ENCODE measurements at places on chromosomes 13 and 19.

GRCh38 chr19:30682146-30682998, 310.2 kb downstream of the ZNF536 start:
- no peak for DNase-seq

DNA sequence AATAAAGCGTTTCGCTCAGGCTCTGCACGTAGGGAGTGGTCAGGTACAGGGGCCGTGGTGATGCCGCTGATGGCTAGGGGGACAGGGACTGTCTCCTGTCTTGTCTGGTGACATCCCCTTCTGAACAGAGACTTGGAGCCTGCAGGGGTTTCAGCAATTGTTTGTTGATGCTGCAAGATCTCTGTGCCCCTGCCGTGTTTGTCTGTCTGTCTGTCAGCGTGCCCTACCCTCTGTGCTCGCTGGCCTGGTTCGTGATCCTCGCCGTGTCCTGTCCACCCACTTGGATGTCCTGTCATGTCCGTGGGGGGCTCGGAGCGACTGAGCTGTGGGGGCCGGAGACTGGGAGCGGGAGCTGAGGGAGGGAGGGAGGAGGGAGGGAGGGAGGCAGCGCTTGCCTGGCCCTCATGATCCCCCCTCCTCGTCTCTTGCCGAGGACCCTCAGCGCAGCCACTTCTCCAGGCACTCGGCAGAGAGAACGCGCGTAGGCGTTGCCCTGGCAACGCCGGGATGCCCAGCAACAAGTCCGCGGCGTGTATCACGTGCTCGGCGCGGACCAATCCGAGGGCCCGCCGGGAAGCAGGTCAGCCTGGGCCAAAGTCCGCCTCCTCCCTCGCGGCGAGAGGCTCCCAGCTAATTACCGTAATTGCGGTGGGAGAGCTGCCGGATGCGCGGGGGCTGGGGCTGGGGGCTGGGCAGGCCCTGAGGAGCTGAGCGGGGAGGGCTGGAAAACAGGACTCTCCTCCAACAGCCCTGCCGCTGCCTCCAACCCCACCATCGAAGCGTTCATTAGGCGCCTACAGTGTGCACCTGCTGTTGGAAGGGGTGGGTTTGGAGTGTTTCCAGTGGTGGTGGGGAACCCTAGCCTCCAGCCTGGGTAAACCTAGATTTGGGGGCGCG, 31.9 kb upstream of the FEM1A start:
- peak; percentile 93 for DNase-seq

DNA sequence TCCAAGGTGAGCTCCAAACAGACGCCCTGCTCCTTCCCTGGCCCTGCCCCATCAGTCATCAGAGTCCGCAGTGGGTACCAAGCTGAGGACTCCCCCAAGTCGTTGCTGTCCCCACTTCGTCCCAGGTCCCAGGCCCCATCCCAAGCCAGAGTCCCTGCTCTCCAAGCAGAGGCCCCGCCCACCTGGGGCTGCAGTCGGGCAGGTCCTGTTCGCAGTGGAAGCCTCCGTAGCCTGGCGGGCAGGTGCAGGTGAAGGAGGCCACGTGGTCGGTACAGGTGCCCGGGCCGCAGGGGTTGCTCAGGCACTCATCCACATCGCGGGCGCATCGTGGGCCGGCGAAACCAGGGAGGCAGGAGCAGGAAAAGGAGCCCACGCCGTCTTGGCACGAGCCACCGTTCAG, 19.4 kb downstream of the NOTCH3 start:
- DNase-seq = no peak

GRCh38 chr13:42140494-42140893, 92.0 kb downstream of the DGKH start:
- DNase-seq = no peak

DNA sequence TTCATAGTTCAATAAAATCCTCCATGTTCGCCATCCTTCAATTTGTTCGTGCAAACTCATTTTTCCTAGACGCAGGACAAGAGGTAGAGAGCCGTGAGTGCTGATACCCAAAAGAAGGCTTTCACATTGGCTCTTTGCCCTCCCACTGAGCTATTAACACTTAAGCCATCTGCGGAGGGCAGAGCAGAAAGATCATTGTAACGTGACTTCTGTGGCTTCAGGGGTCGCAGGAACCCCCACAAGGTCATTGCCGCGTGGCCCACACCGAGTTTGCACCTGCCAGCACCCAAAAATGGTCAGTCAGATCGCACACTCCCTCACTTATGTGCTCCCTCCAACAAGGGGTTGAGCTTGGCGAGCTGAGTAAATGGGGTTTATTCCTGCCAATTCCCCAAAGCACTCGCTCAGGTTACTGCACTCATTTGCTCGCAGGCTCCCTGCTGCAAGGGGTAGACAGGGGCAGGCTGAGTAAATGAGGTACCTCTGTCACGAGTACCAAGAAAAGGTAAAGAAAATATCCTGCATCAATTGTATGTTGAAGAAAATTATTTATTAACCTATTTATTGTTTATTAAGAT, 144.1 kb downstream of the PRR20E start:
- DNase-seq = no peak

DNA sequence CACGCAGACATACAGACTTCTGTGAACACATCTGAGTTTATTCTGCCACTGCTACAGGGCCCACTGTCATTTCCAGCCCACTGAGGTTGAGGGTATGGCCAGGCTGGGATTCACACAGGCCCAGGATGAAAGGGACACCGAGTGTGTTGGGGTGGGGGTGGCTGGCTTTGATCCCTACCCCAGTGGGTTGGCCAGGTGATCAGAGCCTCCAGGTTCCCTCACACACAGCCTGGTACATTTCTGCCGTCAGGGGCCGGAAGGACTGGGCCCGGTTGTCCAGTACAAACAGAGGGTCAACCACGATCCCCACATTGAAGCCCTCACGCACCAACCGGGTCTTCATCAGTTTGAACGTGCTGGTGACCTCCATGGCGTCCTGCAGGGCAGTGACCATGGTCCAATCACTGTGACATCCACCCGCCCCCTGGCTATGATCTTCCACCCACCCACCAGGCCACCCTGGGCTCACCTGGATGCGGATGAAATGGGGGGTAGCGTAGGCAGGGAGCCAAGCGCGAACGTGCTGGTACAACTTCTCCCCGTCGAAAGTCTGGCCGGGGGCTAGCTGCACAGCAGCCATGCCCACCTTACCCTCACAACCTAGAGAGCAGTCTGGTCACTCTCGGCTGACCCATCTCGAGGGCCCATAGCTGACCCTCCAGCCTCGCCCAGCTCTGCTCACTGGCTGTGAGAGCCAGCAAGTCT, 13.3 kb downstream of the SLC27A5 start:
- DNase-seq = no peak

DNA sequence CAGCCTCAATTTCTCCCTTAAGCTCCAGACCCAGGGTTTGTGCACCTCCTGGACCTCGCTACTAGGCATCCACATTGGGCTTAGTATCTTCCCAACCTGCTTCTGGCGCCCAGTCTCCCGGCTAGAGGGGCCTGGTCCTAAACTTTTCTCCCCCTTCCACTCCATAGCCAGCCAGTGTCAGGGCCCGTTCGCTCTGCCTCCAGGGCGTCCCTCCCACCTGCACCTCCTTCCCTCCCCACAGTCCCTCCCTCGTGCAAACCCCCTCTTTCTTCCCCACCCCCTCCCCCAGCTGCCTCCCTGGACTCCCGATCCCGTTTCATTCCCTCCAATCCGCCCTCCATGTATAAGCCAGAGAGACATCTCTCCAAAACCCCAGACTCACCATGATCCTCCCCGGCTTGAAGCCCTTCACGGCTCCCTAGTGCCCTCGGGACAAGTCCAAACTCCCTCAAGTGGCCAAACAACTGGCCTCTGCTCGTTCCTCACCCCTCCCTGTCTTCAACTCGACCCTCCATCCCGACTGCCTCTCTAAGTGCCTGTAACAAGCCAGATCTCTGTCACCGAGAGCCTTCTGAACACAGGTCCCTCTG, 997 bp upstream of the SAMD4B start:
- no peak for DNase-seq

DNA sequence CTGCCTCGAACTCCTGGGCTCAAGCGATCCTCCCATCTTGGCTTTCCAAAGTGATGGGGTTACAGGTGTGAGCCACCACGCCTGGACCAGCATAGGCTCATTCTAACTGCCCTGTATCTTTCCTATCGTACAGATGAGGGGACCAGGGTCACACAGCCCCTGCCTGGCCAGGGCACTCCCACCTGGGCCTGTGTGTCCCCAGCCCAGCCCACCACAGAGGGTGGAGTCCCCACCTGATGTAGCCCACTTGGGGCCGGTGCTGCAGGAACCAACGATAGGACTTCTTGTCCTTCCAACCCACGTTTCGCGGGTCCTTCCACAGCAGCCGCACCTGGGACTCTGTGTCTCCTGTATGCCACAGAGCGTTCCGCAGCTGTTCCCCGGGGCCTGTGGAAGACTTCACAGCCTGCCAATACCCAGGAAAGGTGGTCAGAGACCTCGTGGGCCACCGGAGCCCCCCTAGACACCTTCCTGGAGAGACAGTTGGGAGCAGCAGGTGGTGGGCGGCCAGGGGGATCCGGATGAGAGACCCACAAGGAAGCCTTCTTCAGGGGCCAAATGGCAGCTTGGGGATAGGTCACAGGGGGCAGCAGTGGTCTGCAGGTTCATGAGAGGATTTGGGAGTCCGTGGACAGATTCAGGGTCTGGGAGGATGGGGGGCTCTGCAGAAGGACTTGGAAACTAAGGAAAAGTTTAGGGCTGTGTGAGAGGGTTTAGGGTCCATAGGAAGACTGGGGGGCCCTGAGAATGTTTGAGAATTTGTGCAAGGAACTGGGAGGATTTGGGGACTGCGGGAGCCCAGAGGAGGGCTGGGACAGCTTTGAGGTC, 6.9 kb downstream of the COMP start:
- DNase-seq = no peak

GRCh38 chr13:46124967-46125933, 20.4 kb upstream of the CPB2 start:
- peak; percentile 5 for DNase-seq

- DNase-seq = no peak
Measured at GRCh38 chr19:23509686-23510450, 114.6 kb upstream of the ZNF91 start.

- DNase-seq = no peak
Measured at GRCh38 chr13:61170856-61171255, 244.8 kb downstream of the PCDH20 start.

- no peak for DNase-seq
Measured at GRCh38 chr19:45717983-45718650, 12.6 kb downstream of the FBXO46 start.

DNA sequence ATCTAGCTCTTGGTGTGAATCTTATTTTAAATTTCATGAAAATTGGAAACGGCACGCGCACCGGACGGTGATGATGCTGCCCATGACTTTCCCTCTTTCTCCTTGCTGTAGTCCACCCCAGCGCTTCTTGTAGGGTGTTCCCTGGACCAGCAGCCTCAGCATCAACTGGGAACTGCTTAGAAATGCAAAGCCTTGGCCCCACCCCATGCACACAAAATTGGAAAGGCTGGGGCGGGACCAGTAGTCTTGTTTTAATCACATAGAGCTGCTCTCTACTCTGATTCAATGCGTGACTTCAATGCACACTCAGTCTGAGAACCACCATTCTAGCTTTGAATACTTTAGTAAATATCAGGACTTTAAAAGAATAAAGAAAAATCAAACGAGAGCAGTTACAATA, 427.1 kb downstream of the EFNB2 start:
- DNase-seq = no peak

DNA sequence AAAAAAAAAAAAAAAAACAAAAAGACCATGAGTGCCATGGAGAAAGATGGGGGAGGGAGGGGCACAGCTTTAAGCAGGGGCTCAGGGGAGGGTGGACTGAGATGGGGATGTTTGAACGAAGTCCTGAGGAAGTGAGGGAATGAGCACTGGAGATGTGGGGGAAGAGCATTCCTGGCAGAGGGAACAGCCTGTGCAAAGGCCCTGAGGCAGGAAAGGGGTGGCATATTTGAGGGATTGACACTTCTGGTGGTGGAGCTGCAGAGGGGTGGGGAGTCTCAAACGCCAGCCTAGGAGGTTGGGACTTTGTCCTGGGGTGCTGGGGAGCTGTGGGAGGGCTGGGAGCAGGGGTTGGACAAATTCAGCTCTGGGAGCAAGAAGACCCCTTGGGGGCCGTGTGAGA, 29.2 kb downstream of the MYH14 start:
- no peak for DNase-seq

GRCh38 chr19:40555978-40556689, 20.5 kb upstream of the SHKBP1 start:
- DNase-seq = no peak

DNA sequence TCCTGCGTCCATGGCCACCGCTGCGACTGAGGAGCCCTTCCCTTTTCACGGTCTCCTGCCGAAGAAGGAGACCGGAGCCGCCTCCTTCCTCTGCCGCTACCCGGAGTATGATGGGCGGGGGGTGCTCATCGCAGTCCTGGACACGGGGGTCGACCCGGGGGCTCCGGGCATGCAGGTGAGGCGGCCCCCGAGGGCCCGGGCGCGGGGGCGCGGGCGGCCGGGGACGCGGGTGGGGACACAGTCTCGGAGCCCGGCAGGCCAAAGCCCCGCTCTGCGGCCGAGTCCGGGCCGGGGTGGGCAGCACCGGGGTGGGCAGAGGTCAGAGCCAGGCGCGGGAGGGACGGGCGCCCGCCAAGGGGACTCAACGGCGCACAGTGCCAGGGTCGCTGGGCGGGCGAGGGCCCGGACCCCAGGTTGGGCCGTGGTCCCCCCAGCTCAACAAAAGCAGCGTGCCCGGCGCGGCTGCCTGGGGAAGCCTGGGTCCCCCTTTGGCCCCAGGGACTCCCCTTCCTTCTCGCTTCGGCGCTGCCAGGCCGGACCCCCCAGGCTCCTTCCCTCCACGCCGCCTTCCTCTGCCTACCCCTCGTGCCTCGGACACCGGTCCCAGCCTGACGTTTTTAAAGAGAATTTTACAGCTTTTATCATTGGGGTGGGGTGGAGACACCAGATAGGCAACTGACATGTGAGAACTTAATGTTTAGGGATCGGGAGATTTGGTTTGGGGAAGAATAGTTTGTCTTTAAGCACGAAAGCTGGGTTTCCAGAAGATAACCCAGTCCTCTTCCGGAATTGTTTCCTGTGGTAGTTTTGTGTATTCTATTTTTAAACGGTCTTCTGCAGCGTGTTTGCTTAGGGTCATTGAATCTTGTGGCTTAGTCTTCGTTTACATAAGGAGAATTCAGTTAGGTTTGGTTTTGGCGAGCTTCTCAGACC, 509 bp downstream of the TPP2 start:
- peak; percentile 24 for DNase-seq

GRCh38 chr19:54201172-54201701, 579 bp downstream of the RPS9 start:
- DNase-seq = no peak

Measured in cardiac fibroblast (primary cell).